ENCODE measurements at places on chromosomes 4 and X. TPM values are rescaled to one million over a fixed set of nuclear protein-coding genes. Genes with fewer than 3 reads are reported as not detected.

Gene CSAG3
- total RNA-seq: 0.78 TPM

Gene CXCL11
- total RNA-seq: not detected

Gene NAP1L3
- 0.70 TPM for total RNA-seq

Gene CTAG1B
- not detected for total RNA-seq

Gene ETDB
- total RNA-seq: not detected

Gene TNMD
- not detected for total RNA-seq

Gene ATP1B4
- not detected for total RNA-seq

Gene TMPRSS11B
- total RNA-seq: not detected

Gene PPAT
- 57.4 TPM for total RNA-seq

DNA sequence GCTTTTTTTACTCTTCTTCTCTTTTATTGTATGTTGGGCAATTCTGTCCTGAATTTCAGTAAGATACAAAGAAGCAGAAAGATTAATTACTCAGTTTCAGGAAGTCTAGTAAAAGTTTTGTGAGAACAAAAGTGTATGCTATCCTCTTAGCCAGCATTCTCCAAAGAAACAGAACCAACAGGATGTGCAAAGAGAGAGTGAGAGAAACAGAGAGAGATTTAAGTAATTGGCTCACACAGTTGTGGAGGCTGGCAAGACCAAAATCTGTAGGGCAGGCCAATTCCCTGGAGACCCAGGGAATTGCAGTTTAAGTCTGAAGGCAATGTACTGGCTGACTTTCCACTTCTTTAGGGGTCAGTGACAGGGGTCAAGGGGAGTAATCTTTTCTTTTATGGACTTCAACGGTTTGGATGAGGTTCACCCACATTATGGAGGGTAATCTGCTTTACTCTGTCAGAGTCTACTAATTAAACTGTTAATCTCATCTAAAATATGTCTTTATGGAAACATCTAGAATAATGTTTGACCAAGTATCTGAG, 59.2 kb upstream of the SLC39A8 start:
- no peak for DNase-seq

DNA sequence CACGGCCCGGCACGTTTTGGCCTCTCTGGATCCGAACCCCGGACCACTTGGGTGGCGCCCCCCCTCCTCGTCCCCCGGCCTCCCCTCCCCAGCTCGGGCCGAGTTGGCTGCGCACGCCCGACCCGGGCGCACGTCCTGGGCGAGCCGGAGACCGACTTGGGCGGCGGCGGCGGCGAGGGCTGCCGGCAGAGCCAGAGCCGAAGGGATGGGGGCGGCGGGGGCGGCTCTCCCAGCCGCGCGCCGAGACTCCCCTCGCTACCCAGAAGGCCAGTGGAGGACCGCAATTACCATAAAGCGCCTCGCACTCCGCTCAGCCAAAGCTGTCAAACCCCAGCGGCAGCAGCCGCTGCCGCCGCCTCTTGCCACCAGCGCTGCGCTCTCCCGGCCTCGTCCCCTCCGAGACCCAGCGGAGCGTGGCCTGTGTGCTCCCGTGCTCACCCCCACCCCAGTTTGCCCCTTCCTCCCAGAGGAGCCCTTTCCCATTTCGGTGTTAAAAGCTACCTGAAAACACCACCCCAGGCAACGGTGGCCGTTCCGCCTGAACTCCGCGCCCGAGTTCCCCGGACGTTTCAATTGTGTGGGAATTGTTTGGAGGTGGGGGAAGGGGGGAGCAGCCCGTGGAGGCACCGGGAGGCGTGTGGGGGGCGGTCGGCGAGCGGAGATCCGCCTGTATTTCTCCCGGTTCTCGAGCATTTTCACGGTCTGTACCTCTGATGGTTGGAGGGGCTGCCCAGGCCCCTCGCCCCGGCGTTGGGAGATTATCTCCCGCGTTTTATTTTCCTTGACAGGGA, 701 bp upstream of the BCOR start:
- peak; percentile 53 for DNase-seq

DNA sequence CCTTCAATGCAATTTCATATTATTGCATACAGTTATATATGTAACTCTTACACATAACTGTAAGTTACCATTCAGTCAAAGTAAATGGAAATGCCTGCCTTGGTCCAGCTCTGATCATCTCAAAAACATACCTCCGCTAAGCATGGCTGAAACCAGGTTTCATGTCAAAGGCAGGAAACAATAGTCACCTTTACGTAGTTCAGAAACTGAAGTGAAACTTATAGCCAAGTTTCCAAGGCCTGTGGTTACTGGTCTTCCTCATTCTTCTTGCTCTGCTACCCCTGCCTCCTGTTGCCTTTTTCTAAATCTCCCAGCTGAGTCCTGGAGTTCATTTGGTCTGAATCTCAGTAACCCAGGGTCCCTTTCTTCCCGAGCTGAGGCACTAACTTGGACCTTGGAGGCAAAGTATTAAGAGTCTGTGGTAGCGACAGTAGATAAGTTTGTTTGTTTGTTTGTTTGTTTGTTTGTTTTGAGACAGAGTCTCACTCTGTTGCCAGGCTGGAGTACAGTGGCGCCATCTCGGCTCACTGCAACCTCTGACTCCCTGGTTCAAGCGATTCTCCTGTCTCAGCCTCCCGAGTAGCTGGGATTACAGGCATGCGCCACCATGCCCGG, 30.8 kb downstream of the DAPP1 start:
- no peak for DNase-seq

GRCh38 chr4:70651864-70652506, 14.3 kb downstream of the JCHAIN start:
- no peak for DNase-seq

DNA sequence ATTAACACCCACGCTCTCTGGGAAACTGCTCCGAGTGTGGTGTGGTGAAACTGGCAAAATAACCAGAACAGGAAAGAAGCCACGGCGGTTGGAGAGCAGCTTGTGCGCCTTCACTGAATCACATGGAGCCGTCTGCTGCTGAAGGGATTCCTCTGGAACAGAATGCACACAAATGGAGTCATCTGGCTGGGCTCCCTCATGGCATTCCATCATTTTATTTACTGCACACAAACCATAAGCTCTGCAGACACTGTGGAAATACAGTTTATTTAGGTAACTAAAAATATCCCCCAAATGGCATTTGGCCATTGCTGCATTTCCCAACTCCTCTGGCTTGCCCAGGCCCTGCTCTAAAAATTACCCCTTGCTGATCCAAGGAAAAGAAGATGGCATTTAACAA, 187.0 kb upstream of the S100G start:
- DNase-seq: no peak

DNA sequence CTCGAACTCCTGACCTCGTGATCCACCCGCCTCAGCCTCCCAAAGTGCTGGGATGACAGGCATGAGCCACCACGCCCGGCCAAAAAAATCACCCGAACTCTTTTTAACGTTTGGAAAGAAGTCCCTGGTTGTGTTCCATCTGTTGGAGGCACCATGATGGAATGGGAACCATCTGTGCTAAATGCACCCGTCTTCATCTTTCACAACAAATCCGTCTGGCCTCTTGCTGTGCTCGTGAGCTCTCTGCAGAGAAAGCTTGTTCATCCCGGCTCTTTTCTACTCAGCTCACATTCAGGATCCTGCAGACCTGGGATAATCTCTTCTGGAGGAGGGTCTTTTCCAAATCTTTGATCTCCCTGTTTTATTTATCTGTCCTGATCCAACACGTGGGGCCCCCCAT, 188.8 kb downstream of the CRLF2 start:
- DNase-seq: no peak

- no peak for DNase-seq
Observed at GRCh38 chrX:155068165-155068564, 2.8 kb downstream of the CMC4 start.

- DNase-seq: no peak
Observed at GRCh38 chrX:106952988-106953387, 32.8 kb downstream of the CLDN2 start.

DNA sequence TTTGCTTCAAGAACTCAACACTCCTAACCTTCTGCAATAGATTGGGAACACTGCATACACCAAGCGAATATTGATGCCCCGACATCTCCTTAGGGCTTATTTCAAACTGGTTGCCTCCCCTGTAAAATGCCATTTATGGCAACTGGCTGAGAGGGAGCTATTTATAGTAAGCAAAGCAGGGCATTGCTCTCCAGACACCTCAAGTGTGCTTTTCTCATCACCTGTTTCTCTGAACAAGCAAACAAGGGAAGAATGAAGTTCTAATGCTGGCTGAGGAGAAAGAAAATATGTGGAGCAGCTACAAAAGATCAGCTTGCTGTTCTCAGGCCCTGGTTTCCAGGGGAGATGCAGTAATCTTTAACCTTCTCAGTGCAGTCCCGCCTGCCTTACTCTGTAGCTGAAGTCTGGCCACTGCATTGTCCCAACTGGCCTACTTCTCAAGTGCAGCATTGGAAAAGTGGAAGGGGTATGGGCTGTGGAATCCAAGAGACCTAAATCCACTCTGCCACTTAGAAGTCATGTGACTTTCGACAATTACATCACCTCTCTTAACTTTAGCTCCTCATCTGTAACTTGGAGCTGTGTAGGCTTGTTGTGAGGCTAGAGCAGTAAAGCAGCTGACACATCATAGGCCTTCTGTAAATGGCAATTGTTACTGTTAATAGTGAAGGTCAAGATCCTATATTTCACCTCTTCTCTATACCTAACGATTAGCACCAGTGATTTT, 47.9 kb upstream of the FGF13 start:
- DNase-seq: no peak

DNA sequence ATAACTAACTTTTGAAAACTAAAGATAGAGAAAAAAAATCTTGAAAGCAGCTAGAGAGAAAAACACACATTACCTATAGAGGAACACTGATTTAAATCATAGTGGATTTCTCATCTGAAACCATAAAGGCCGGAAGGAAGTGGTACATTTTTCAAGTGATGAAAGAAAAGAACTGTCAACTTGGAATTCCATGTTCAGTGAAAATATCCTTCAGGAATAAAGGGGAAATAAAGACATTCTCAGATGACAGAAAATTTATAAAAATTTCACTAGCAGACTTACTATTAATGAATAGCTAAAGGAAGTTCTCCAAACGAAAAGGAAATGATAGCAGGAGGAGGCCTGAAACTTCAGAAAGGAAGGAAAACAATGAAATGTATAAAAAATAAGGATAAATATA, 7.6 kb upstream of the JADE3 start:
- no peak for DNase-seq

- no peak for DNase-seq
Observed at GRCh38 chrX:70509078-70509477, 64.4 kb downstream of the DLG3 start.

- no peak for DNase-seq
Observed at GRCh38 chr4:38279650-38280322, 319.6 kb downstream of the PTTG2 start.

DNA sequence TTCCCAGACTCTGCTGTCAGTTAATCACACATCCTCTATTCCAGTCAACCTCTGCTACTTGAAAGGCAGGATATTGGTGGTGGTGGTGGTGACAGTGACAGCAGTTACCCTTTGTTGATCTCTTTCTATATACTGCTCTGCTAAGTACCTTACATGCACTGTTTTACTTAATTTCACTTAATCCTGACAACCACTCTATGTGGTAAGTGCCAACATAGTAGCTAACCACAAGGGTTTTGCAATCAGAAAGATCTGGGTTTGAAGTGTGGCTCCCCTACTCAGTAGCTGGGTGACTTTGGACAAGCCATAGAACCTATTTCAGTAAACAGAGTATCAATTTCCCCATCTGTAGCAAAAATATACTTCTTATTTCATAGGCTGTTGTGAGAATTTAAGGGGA, 24.2 kb upstream of the F9 start:
- DNase-seq: no peak

GRCh38 chr4:103634236-103634635, 85.5 kb downstream of the TACR3 start:
- DNase-seq: no peak

- no peak for DNase-seq
Observed at GRCh38 chrX:809081-809480, 178.5 kb downstream of the SHOX start.

DNA sequence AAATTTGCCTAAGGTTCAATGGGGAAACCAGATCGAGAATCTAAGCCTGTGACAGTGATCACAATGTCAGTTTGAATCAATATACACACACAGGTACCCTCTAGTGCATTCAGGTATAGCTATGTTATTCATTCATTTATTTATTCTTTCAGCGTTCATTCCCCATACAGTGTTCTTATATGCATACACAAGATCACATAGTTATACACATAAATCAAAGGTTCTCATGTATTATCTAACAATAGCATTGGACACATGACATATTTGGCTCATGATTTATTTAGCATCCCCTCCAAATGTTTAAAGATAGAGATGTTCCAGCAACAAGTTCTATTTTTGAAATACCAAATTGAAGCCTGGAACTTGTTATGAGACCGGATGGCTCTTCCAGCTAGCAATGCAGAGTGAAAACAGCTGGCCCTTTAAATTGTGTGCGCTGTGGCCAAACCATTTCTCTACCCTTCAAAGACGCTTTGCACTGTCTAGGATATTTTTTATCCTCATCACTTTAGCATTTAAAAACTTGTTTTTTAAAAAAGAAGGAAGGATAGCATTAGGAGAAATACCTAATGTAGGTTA, 131.0 kb downstream of the ATXN3L start:
- DNase-seq: no peak

DNA sequence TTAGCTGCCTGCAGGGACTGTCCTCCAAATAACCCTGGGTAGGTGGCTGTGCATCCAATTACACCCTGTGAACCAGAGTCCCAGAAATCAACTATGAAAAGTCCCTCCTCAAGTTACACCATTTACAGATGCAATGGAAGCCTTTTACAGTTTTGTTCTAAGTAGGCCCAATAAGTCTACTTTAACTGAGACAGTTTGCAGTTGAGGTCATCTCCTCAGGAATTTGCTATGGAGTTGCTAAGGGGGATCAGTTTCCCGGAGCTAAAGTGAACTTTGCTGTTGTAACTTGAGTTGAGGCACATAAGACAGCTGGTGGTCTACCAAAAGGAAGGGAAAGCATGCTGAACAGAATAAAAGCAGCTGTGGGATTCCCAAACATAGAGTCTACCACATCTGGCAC, 121.6 kb upstream of the STK26 start:
- no peak for DNase-seq

DNA sequence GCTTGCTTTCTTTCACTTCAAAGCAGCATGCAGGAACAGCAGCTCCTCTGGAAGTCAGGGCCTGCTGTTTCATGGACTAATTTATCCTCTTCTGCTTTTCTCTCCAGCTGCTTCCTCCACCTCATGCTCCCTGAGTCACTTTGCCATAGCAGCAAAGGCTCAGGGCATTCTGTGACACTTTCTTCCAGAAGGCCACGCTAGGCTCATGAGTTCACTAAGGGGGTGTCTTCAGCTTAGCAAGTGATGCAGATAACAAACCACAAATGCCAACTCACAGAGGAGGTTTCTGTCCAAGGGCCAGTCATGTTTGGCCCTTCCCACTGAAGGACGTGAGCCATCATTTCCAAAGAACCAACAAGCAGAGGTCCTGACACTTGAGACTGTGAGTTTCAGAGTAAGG, 200.2 kb downstream of the ADGRA3 start:
- no peak for DNase-seq

GRCh38 chrX:43373032-43373431, 283.1 kb upstream of the MAOA start:
- no peak for DNase-seq
